NCI-H2171 treated with DMSO at 0.1 percent for 48 hours (cell line): ENCODE measurements at places on chromosomes 3 and 15.

DNA sequence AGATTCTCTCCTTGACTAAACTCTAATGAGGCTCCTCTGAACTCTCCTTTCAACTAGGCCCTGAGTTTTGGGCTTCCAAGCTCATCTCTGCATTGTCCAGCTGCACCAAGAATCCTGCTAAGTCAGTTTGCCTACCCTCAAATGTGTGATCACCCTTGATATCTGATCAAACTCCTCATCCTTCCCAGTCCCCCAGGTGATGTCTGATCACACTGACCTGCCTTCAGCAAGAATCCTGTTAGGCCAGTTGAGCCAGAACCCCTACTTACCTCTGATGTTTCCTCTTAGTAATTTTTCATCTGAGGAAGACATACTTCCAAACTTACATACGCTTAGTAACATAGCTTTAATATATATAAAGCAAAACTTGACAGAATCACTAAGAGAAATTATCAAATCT is 28.8 kb downstream of the SUMF1 start:
- DNase-seq = no peak

DNA sequence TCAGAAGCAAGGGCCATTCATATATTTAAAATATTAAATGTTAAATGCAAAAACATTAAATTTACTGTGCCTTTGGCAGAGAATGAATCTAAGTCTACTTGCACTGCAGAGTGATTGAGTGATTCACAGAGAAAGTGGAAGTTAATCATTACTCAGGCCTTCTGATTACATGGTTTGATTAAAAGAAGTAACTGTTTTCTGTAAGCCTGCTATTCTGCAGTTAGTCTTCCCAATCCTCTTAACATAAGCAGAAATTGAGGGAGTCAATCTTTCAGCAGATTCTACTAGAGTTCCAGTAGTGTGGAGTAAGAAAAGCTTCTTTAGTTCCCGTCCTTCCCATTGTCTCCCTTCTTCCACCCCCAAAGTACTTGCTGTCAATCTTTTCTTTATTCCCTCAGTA is 1.5 kb downstream of the NLGN1 start:
- DNase-seq = no peak

GRCh38 chr15:101444807-101445508 is 44.5 kb downstream of the PCSK6 start:
- DNase-seq = no peak

GRCh38 chr15:79089890-79090486 is 592 bp downstream of the RASGRF1 start:
- DNase-seq = peak; percentile 55

GRCh38 chr3:57274845-57275244 is 17.6 kb downstream of the ASB14 start:
- DNase-seq = no peak

DNA sequence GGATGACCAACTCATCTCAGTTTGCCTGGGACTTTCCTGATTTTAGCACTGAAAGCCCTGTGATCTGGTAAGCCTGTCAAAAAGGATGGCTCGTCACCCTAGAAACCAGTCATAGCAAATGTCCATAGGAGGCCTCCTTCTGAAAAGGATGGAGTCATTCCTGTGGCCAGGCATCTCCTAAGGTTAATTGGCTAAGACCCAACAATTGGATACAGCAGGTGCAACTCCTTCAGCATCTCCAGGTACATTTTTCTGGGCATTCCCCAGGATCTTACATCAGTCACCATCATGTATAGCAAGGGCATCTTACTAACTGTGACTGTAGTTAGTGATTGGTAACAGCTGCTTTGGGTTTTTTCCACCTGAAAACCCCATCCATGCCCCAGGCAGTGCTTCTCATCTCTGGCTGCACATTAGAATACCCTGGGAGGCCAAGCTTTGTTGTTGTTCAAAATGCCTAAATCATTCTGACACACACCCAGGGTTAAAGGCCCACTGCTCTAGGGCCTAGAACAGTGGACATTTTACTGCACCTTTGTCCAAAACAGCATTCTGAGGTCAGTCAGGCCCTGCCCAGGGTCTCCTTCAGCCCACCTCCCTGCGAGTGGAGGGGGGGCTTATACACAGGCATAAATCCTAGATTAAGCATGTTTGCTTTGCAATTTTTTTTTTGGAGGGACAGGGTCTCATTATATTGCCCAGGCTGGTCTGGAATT is 28.3 kb upstream of the GALNT15 start:
- no peak for DNase-seq

DNA sequence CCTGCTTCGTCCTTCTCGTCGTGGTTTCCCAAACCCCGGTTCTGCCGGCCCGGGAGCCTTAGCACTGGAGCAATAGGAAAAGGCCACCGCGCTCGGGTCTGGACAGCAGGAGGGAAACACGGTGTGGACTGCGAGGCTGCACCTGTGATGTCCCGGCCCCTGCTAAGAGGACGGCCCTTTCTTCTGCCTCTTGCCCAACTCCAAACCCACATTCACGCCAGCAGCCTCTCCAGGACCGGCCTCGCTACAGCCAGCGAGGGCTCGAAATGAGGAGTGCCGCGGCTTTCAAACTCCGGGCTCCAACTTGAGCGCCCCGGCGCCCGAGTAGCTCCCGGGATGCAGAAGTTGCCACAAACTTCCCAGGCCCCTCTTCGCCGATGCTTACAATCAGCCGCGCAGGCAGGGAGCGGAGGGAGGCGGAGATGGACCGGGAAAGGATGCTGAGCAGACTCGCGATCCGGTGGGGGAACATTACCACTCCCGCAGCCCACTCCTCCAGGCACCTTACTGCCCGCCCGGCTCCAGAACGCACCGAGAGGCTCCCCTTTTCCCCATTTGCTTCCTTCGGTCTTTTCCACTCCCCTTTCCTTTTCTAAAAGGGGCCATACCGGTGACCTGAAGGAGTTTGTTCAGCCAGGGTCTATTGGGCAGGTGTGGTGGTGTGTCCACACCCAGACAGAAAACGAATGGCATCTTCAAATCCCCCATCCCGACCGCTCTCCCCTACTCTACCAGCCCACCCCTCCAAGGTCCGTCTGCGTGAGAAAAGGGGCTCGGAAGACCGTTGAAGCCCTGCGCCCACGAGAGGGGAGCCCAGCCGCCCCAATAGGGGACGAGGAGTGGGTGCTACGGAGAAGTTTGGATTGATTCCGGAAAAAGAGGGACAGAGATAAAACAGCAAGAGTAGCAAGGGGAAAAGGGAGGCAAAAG is 18.8 kb upstream of the SATB1 start:
- DNase-seq = peak; percentile 13

- DNase-seq = no peak
Observed at GRCh38 chr3:23950293-23950692, 5.2 kb downstream of the NR1D2 start.

- DNase-seq = peak; percentile 99
Observed at GRCh38 chr3:112860898-112861297, 14.2 kb upstream of the CD200R1L start.

DNA sequence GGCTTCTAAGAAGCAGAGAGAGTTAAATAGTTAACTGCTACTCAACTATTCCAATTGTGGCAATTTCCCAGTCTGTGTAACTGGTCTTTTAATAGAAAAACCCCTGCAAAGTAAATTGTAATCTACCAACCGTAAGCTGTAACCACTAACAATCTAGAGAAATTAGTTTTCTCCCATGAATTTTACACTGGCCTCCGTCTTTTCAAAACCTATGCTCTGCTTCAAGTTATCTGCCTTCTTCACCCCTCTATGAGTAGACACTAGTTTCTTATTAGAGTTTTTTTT is 42.6 kb downstream of the LRRFIP2 start:
- no peak for DNase-seq

DNA sequence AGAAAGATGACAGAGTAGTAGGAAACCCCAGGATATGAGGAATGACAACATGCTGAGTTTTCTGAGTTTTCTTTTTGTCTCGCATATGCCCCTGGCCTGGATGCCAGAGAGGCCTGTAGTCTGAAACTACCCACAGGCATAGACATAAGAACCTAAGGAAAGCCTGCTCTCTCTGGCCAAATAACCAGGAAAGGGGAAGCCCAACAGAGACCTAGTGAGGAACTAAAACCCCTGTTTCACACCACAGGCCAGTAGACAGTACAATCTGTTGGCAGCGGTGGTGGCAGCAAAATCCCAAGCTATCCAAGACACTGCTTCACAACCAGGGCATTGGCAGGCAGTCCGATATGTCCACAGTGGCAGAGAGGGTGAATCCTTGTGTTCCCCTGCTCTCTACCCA is 55.0 kb upstream of the DCP1A start:
- no peak for DNase-seq
